A172 (cell line): ENCODE measurements at places on chromosomes 7 and 10.

- DNase-seq = no peak
These were observed 86.7 kb upstream of the IKZF1 start for GRCh38 chr7:50217821-50218281.

DNA sequence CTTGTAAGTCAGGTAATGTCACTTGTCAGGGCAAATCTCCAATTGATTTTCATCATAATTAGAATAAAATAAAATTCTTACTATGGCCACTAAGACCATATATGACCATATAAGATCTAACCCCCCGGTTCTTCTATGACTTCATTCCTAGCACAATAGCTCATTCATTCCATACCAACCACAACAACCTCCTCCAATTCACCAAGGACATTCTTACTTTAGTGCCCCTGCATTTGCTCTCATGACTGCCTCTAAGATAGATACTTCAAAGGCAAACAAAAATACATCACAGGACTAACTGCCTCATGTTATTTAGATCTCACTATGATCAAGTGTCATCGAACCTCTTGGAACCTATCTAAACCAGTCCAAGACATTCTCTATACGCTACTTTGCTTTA, 90.8 kb downstream of the SNX13 start:
- peak; percentile 23 for DNase-seq

- peak; percentile 35 for DNase-seq
These were observed 30.7 kb upstream of the ELOVL3 start for GRCh38 chr10:102195296-102195870.

DNA sequence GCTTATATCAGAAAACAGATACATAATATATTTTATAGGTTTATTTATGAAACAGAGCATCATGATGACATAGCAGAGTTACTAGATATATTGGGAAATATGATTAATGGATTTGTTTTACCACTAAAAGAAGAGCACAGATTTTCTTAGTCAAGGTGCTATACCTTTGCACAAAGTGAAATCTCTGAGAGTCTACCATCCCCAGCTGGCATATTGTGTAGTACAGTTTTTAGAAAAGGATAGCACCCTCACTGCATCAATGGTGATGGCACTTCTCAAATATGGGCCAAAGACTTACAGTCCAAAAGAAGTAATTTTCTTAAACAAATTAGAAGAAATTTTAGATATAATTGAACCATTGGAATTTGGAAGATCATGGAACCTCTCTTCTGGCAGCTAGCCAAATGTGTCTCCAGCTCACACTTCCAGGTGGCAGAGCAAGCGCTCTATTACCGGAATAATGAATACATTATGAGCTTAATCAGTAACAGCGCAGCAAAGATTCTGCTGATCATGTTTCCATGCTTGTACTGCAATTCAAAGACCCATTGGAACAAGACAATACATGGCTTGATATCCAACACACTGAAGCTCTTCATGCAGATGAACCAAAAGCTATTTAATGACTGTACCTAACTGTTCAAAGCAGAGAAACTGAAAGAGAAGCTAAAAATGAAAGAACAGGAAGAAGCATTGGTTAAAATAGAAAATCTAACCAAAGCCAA, 21.9 kb upstream of the CREB3L2 start:
- DNase-seq = no peak

DNA sequence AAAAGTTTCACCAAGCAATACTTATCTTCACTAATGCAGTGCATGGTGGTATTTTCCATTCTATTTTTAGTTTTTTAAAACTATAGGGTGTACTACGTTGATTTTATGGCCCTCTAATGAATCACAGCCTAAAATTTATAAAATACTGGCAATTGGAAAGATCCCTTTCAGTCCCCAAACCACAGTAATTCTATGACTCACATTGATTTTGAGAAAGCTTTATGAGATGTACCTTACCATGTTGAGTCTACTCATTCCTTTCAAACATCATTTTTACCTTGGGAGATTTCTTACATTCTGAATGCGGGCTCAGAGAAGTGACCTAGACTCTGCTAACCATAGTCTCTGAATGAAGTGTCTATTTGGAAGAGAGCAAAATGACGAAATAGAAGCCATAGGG, 141.6 kb downstream of the GPR85 start:
- no peak for DNase-seq

DNA sequence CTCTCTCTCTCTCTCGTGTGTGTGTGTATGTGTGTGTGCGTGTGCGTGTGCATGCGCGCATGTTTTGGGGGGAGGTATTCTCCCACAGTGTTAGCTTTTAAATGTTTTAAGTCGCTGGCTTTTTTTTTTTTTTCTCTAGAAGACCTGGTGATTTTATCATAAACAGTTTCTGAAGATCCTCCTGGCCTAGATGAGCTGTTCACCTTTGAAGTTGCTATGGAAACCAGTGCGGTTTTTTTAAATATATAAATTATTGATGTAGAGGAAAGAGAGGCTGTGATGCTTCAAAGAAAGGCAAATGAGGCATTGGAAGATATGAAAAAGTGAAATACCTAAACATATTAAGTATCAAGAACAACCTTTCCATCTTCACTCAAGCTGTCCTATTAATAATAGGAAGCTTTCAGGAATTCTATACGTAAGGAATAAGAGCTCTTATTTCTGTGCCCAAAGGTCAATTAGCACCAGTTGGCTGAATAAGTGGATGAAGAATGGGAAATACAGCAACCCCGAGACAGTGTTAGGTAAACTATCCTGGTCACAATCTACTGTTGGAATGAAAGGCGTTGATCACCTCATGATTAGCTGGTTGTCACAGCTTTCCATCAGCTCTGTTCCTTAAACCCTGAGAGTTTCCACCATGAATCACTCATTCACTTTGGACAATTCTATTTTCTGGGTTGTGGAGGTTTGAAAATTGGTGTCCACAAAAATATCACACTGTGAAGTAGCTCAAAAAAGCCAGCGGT, 66.5 kb upstream of the SLC35G1 start:
- no peak for DNase-seq

- no peak for DNase-seq
These were observed 38.5 kb downstream of the NPTX2 start for GRCh38 chr7:98655611-98656010.

GRCh38 chr7:12643644-12644043, 43.8 kb upstream of the ARL4A start:
- no peak for DNase-seq

DNA sequence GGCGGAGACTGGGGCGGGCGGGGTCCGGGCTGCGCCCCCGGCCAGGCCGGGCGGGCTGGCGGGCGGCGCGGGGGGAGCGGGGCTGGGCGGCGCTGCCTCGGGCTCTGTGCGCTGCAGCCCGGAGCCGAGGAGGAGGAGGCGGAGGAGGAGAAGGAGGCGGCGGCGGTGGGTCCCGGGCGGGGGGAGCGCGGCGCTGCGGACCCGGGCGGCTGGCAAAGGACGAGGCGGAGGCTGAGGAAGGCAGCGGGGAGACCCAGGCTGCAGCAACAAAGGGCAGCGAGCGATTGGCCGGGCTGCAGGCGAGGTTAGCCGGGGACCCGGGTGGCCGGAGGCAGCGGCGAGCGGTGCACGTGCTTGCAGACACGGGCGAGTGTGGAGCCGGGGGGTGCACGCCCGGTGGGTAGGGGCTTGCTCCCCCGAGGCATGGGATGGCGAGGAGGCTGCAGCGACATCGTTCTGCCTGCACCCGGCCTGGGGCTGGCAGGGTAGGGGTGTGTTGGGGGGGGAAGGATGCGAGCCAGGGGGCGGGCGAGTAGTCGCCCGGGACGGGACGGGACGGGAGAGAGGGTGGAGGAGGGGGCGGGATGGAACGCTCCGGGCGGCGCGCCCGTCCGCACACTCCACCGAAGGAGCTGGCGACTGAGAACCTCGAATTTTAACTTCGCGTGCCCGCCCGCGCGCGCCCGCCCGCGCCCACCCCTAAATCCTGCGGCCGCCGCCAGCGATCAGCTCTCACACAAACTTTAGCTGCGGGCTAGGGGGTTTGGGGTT, 844 bp upstream of the KAT6B start:
- DNase-seq = peak; percentile 6

DNA sequence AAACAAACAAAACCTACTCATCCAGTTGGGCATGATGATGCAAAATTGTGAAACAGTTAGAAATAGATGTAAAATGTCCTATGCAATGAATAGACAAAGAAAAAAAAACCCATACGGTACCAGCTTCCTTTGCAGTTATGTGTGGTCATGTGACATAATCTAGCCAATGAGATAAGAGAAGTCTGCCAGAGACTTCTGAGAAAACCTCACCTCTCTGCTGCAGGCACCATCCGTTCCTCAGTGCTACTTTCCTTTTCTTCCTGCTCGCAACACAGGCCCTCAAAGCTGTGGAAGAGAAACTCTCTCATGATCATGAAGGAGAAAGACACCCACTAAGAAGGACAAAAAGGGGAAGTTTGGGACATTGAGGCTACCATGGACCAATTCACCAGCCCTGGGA, 76.8 kb upstream of the CARD11 start:
- DNase-seq = no peak

DNA sequence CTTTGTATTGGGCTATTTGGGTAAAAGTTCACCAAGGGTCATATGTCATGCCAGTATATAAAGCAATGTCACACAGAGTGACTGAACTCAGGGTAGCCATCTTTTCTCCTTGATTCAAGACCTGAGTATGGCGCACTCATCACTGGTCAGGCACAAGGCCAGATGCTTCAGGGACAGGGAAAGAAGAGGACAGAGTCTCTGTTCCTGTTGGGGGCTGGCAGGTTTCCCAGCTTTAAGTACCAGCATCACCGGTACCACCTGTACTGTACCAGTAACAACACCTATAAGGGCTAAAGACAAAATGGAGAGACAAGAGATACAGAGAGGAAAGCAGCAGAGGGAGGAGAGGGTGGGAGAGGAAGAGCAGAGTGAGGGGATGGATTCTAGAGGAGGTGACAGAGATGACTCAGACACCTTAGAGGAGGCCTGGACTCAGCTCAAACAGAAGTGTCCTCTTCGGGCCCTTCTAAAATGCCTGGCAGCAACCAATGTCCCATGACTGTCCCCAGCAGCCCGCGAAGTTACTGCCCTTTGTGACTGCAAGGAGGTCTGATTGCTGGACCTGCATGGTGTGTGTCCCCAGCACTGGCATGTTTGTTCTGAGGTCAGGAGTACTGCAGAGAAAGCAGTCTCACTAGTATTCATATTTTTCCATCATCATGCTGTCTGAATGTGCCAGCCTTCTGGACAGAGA, 191.3 kb downstream of the MYOF start:
- no peak for DNase-seq

DNA sequence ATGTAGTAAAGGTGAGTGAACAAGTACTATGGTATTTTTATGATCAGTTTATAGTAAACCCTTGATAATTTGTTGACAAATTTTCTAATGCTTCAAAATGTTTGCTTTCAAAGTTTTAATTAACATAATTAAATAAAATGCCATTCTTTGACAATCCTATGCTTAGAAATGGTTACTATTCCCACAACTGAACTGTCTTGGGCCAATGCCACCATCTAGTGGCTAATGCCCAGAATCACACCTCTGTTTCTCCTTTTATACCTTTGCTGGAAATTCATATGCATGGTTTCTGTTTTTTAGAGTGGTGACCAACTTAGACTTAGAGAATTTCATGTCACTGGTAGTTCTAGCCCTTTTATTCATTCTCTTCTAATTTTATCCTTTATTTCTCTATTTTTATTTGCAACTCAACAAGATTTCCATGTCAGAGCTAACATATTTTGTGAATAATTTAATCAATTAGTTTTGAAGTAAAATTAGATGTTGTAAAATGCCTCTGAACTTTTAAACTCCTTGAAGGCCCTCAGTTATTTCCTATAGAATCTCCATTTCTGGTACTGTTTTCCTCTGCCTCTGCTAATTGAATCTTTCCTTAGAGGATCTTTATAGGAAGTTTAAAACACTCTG, 31.1 kb downstream of the PCGF5 start:
- DNase-seq = peak; percentile 68

GRCh38 chr10:119211176-119211575, 3.8 kb downstream of the GRK5 start:
- no peak for DNase-seq

- no peak for DNase-seq
These were observed 360.4 kb downstream of the CXCL12 start for GRCh38 chr10:44024356-44025116.

- DNase-seq = no peak
These were observed 115.3 kb upstream of the TCF7L2 start for GRCh38 chr10:112834751-112835181.

GRCh38 chr7:151727579-151728285, 149.2 kb downstream of the PRKAG2 start:
- DNase-seq = peak; percentile 99

DNA sequence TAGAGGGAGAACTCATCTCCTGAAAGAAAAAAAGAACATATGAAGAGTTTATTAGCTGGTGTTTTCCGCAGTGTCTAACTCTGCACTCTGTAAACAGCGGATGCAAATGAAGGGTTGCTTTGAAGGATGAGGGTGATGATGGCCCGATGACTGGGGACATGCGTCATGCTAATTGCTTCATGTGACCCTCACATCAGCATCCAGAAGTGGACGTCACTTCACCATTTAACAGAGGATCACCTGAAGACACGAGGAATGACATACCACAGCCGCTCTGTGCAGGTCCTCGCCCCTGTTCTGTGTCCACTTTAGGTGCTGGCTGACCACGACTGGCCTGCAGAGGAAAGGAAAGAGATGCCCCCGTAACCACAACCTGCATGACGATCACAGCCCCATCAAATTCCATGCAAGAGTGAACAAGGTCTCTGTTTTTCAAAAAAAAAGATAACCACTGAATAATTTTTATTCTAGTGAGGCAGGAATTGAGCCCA, 82.9 kb downstream of the KLF6 start:
- no peak for DNase-seq

DNA sequence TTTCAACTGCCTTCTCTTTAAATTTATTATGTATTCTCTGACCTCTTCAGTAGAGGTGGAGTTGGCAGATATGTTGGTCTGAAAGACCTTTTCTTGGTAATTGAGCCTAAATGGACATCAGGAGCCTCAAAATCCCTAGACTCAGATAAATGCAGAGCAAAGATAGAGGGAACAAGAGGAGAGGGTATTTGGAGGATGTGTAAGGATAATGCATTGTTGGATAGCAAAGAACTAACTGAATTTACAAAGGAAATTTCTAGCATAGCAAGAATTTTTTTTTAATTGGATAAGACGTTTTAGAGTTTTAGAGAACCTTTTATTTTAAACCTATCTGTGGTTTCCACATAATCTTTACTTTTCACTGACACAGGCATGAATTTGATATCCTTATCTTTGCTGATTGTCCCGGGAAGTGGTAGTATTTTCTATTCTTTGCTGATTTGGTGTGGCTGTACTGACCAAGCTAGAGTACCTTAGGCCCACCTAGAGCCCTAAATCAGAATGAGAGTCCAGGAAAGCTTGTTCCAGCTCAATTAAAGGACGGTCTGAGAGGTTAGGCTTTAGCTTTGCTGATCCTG, 91.3 kb downstream of the NRF1 start:
- no peak for DNase-seq
